Activated CD8-positive, alpha-beta memory T cell treated with anti-CD3 and anti-CD28 coated beads for 1 hour (primary cell): ENCODE measurements at places on chromosomes 16 and 17.

GRCh38 chr17:746181-746580 lies 5.9 kb downstream of the GEMIN4 start:
- no peak for DNase-seq

GRCh38 chr17:45092911-45093430 lies 31.9 kb downstream of the NMT1 start:
- DNase-seq: no peak

DNA sequence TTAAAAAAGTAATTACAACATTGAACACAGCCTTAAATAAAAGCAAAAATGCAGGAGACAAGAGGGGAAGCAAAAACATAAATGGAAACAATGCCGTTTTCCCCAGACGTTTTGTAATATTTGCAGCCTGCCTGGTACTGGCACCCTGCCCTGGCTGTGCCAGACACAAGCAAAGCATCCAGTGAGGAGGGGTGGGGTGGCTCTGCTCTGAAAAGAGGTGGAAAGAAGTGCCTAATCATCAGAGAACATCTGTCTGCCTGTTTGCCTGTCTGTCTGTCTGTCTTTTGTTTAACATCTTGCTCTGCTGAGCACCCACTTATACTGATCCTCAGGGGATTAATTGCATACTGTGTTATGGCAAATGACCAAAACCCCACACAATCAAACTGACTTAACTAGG lies 62.7 kb downstream of the C16orf82 start:
- no peak for DNase-seq

DNA sequence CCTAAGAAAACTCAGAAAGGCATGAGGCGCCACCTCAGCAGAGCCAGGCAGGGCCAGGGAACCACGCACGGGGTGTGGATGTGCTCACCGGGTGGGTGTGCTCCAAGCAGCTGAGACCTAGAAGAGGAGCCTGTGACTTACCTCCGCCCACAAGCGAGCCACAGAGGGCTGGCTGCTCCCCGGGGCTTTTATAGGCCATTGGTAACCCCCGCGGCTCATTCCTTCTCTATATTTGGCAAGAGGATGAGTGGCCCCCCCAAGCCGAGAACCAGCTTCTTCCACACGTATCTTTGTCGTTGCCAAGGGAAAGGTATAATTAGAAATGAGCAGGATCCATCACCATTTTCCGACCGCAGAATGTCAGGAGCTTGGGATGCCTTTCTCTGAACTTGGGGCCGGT lies at the start of gene MYH3:
TSS of gene MYH3 (minus strand) at position 162 of the 400 bp plus-strand sequence. CDS start 2,245 bp downstream, outside the sequence.
- no peak for DNase-seq

GRCh38 chr16:84930298-84931106 lies 80.8 kb downstream of the ZDHHC7 start:
- DNase-seq: no peak

DNA sequence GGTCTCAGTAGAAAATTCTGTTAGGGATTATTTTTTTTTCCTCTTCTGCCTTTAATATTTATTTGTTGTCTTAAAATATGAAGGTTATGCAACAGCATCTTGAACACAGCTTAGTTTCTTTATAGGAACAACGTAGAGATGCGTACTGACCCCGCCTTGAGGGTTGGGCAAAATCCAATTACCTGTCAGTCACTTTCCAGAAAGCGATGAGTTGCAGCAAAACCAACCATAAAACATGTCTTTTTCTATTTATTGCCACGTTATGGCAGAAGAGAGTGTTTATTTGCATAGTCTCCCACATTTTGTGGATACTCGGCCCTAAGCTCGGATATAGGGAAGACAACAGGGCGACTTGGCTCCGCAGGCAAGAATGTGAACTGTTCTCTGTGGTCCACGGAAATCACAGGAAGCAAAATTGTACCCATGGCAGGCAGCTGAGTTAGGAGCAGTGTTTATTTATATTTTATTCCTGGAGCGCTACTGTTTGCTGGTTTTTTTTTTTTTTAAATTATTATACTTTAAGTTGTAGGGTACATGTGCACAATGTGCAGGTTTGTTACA lies 44.3 kb upstream of the CACNG5 start:
- no peak for DNase-seq

DNA sequence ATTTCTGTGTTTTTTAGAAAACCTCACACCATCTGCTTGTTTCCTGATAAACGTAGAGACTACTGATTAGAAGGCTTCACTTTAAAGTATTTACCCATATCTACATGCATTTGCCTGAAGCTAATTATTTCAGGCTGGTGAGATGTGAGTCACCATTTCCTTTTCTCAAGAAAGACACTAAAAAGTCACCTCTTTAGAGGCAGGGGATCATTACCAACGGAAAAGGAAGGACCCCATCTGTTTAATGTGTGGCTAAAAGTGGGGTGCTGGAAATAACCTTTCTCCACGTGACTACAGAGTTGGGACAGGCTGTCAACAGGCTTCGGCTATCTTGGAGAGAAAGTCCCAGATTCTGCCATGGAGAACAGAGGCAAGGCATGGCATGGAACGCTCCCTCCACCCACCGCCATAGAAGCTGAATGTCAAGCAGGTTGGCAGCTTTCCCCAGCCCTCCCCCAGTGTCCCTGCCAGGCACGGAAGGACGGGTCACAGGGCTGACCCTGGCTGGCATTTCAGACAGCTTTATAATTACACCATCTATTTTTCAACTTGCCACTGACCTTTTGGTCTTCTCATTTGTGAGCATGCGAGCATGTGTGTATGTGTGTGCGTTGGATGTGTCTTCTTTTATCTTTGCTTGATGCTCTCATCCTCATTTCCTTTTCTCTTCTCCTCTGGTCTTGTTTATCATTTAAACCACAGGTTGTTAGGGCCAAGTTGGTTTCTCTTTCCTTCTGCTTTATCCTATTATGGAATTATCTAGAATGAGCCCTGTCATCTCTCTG lies 157.0 kb downstream of the CPPED1 start:
- no peak for DNase-seq

DNA sequence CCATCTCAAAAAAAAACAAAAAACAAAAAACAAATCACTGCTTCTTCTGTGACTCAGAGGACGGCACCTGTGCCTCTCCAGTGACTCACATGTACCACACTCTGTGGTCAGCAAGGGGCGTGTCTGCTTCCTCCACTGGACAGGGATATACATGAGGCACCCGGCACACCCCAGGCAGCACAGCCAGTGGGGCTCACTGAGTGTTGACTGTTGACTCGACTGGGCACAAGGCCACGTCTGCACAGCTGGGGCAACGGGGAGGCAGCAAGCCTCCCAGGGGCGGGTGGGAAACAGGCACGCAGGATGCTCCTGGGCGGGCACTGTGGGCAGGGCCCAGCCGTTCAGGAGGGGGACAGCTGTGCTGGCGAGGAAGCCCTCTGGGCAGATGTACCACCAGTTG lies 64.1 kb downstream of the TIMM22 start:
- DNase-seq: no peak

- no peak for DNase-seq
Observed at GRCh38 chr17:31488264-31488981, 96.9 kb downstream of the RAB11FIP4 start.

- DNase-seq: no peak
Observed at GRCh38 chr16:85948138-85948509, 49.2 kb downstream of the IRF8 start.

DNA sequence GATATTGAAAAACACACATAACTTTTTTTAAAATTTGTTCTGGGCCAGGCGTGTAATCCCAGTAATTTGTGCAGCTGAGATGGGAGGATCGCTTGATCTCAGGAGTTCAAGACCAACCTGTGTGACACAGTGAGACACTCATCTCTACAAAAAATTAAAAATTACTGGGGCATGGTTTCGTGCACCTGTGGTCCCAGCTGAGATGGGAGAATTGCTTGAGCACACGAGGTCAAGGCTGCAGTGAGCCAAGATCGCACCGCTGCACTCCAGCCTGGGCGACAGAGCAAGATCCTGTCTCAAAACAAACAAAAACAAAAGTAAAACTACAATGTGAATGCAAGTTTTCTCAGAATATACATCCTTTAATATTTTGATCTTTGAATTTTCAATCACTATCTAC lies 15.1 kb downstream of the C16orf54 start:
- no peak for DNase-seq

- DNase-seq: no peak
Observed at GRCh38 chr17:56777859-56778258, 55.9 kb downstream of the C17orf67 start.

GRCh38 chr17:62933501-62934385 lies 32.3 kb upstream of the TANC2 start:
- DNase-seq: no peak

DNA sequence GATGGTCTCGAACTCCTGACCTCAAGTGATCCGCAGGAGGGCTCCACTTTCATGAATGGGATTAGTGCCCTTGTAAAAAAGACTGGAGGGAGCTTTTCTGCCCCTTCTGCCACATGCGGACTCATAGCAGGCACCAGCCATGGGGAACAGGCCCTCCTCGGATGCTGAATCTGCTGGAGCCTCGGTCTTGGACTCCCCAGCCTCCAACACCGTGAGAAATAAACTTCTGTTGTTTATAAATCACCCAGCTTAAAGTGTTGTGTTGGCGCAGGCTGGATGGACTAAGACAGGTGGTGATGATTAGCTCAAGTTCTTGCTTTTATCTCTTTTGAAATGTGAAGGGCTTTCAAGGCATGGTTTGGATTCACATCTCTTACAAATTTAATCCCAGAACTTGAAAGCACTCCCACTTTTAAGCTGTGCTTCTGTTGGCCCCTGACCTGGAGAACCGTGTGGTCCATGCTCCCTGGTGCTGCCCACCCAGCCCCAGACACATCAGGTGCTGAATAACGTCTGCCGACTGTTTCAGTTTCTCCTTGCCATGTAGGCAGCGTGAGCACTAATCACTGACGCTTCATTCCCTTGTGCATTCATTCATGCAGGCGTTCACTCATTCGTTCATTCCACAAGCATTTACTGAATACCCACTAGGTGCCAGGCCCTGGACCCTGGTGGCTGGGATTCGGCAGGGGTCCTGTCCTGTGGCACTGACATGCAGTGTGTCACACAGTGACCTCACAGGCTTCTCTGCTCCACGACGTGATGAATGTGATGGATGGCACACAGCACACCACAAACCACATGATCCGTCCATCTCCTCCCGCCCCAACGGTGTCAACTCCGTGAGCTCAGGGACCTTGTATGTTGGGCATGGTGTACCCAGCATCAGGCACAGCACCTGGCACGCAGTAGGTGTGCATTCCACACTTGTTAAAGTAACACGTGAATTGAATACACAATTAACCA lies 8.9 kb downstream of the CIBAR2 start:
- DNase-seq: no peak

DNA sequence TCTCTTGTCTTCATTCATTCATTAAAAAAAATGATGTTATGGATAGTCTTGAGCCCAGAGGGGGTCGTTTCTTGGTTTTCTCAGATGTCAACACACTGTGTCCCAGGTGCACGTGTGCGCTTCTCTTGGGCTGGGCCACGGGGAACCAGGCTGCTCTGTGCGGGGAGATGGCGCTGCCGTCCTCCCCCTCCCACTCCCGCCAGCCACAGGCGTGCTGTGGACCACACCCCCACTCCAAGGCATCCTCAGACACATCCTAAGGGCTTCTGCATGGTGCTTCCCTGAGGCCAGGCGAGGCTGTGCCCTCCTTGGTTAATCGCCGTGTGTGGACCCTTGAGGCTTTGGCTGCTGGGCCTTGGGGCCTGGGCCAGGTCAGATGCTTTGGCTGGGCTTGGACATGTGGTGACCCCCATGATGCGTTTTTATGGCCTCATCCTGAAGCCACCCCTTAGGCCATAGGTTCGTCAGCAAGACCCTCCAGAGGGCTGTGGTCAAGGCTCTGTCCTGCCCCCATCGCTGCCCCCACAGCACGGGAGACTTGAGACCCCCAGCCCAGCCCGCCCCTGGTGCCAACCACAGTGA lies 245.7 kb upstream of the CIBAR2 start:
- DNase-seq: no peak

DNA sequence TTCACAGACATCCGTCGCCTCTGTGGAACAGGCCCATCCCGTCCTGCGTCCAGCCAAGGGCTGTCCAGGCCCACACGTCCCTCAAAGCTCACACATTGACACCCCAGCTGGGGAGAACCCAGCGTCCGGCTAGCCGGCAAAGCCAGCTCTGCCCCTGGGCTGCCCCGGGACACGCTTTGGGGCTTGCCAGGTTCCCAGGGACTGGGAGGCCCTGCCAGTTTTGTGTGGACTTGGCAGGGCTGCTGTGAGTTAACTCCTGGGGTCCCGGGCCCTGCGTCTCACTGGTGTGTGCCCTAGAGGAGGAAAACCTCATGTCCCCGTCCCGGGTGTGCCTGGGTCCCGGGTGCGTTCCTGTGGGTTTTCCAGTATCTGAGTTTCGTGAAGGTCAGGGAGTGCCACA lies 6.3 kb downstream of the SOX8 start:
- no peak for DNase-seq

DNA sequence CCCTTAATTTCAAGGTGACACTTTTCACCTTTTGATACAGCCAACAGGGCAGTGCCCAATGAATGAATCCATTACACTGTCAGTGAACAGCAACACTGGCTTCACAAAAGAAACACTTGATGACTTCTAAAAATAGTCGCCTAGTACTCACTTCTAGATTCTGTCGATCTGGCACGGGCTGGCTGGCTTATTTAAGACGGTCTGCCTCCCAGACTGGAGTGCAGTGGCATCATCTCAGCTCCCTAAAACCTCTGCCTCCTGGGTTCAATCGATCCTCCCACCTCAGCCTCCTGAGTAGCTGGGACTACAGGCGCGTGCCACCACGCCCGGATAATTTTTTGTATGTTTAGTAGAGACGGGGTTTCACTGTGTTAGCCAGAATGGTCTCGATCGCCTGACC lies 1.9 kb downstream of the NDUFAB1 start:
- no peak for DNase-seq

- DNase-seq: no peak
Observed at GRCh38 chr16:26149364-26150190, 457.8 kb downstream of the HS3ST4 start.

GRCh38 chr17:66000216-66000615 lies 191.7 kb downstream of the CEP112 start:
- no peak for DNase-seq

- no peak for DNase-seq
Observed at GRCh38 chr16:10558746-10559641, 21.4 kb downstream of the EMP2 start.

DNA sequence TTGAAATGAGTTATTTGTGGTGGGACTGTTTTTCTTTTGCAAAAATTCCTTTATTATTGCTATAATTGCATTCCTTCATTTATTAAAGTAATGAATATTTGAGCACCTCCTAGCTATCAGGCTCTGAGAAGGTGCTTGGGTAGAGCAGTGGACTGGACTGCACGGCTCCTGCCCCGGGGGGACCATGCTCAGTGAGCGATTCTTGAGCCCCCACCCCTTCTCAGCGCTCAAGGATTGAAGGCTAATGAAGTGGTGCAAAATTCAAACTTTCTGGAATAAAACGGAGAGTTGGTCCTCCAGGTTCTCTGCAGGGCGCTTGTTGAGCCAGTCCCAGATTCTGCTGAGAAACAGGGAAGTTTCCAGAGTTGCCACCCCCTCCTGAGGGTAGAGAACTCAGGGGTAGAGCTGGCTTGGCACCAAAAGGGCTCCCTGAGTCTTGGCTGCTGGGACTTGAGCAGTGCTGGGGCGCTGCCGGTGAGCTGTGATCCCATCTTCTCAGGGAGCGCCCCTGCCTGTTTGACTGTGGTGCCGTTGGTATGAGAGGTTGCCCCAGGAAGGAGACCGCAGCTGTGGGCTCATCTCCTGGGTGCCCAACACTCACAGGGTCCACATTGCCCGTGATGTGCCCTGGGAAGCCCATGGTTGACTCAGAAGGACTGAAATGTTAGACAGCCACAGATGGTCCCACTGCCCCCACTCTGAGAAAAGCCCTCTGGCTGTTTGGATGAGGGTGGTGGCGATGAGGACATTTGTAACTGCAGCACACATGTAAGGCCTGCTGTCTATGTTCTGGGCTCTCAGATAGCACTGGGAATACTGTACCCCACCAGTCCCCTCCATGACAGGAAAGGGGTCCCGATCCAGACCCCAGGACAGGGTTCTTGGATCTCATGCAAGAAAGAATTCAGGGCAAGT lies 20.0 kb downstream of the KSR1 start:
- DNase-seq: no peak
